ENCODE measurements at places on chromosomes 5 and 9.

GRCh38 chr9:101707721-101708120, 30.7 kb downstream of the GRIN3A start:
- no peak for DNase-seq

DNA sequence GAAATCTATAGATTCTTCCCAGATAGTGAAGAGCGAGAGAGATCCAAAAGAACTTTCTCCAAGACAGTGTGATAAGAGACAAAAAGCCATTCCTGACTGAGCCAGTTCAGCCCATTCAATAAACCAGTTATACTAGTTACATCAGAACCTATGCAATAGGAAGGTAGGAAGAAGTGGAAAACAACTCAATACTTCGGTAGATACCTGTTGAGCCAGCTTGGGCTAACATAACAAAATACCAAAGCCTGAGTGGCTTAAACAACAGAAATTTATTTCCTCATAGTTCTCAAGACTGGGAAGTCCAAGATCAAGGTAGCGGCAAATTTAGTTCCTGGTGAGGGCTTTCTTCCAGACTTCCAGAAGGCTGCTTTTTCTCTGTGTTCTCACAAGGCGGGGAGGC, 214.5 kb upstream of the GRAMD2B start:
- DNase-seq: no peak

DNA sequence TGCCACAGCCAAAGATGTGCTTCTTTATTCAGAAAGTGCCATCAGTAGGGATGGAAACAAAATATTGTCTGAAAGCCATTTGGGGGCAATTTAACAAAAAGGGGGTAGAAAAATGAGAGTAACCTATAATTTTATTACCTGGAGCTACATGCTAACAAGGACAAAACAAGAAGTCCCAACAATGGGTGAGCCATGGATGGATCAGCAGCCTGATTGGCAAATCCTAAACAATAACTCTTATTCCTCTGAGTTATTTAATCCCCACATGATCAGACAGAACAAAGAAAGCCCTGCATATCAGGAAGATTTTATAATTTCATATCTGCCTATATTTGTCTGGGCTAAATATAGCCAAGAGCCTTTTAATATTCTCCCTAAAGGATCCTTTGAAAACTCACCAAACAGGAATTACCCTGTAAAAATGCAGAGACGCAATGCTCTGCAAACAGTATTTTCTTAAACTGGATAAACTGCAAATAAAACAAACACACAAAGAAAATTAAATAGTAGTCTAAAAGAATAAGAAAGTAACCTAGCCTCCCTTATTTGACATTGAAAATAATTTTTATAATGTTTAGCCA, 483.4 kb downstream of the ZNF608 start:
- DNase-seq: no peak

- no peak for DNase-seq
Observed at GRCh38 chr9:107862323-107862722, 372.8 kb upstream of the KLF4 start.

DNA sequence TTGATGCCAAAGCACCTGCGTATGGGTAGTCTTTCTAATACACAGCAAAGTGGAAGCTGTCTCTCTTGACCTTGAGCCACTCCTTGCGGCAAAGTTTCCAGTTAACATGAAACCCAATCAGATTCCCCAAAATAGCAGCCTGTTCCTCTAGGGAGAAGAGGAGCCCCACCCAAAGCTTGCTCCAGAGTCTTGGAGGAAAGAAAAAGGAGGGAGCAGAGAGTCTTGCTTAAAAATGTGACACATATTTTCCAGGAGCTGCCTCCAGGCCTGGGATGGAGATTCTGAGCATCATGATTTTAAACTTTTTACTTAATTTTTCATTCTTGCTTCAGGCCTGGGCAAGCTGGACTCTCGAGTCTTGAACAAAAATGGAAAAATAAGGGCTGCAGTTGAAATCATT, 223.5 kb upstream of the TNC start:
- DNase-seq: peak; percentile 64

DNA sequence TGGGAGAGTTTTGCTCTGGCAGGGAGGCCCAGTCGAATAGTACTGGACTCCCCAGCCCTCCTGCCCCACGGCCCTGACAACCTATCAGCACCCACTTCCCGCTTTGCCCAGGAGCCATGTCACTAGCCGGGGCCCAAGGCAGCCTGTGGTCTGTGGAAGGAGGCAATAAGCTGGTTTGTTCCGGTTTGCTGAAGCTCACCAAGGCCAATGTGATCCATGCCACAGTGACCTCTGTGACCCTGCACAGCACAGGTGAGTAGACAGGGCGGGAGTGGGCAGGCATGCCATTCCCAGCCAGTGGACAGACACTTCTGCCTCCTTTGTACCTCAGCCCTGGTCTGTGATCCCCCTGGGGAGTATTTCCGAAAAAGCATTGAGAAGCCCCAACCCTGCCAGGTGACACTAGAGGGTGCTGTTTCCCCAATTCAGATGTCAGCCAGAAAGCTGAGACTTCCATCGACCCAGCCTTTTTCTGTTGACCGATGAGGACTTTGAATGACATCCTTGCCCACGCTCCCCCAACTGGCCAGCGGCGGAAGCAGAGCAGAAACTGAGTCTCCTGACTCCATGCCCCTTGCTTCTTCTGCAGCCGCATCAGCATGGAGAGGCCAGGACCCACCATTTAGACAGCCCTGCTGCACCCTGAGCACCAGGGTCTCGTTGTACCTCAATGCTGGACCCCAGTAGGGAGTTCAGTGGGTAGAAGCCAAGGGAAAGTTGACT, 9.6 kb downstream of the PCYOX1L start:
- peak; percentile 83 for DNase-seq
